Stimulated activated CD8-positive, alpha-beta memory T cell treated with anti-CD3 and anti-CD28 coated beads, Interleukin-12 subunit alpha, Interleukin-12 subunit beta, amount 100 ng/mL, for 4 hours (primary cell): ENCODE measurements at places on chromosomes 2 and 18.

DNA sequence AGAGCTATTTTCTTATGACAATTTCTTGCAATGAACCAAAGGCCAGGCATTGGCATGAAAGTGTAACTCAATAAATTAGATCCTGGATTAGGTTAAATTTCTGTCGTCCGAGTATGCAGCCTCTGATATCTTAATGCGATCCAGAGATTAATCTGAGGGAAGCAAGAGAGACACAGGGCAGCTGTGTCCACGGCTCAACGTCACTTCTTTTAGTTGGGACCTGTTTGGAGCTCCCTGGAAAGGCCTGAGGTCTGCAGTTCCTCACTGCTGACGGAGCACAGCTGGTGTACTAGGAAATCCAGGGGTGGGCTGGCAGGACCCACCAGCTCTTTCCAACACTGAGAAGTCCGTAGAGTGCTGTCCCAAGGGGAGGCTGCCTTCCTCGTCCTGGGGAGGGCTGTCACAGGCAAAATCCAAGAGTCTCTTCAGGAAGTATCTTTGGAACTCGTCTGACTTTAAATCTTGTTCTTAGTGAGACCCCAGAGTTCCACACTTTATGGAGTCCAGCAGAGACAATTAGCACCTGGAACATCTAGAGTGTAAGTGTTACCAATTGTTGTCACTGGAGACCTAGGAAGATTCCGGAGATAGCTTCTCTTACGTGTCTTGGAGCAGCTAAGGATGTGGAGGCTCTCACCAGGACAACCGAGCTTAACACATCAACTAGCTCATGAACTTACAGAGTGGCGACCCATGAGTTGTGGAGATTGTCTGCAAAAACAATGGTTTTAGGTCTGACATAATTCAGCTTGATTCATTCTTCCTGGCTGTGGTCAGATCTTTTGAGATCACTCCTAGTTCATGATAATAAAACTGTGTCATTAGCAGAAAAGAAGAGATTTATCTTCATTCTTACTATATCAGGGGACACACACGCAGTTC is 173.7 kb downstream of the ACKR3 start:
- DNase-seq = no peak

DNA sequence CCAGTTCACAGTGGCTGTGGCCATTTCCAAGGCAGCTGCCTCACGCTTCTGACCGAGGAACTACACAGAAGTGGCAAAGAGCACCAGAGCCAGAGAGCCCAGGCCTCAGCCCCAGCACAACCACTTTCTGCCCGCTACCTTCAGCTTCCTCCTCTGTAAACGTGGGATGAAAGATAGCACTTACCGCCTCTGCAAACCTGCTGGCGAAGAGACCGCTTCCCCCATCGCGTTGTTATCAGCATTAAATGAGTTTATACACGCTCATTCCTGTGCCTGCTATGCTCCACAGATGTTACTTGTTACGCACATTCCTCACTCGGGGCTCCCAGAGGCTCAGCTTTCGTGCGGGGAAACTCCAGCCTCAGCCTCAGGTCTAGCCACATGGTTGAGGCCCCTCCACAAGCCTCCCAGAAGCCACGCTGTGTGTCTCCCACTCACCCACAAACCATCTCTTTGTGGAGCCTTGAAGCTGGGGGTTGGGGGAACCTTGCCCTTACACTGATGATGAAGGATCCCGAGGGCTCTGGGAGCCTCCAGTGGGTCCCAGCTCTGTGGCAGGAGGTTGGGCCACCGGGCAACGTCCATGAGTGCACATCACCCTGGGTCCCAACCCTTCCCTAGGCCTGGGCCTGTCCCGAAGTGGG is 63.3 kb upstream of the SMAD7 start:
- no peak for DNase-seq

DNA sequence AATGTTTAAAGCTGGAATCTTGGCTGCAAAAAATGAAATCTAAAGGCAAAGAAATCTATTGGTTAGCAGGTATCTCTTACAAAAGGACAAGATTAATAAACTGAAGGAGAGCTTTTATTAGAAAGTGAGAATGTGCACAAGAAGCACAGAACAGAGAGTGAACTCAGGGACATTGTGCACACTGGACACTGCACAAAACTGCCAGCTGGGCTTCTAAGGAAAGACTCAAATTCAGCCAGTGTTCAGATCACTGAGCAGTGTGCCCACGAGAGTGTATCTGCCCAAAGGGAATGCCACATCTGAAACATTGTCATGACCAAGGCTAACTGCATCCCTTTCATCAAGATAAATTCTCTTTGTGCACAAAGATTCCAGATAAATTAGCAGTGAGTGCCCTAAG is 129.7 kb upstream of the KCNH7 start:
- DNase-seq = no peak

GRCh38 chr2:72937356-72937669 is 20.0 kb downstream of the EMX1 start:
- no peak for DNase-seq

DNA sequence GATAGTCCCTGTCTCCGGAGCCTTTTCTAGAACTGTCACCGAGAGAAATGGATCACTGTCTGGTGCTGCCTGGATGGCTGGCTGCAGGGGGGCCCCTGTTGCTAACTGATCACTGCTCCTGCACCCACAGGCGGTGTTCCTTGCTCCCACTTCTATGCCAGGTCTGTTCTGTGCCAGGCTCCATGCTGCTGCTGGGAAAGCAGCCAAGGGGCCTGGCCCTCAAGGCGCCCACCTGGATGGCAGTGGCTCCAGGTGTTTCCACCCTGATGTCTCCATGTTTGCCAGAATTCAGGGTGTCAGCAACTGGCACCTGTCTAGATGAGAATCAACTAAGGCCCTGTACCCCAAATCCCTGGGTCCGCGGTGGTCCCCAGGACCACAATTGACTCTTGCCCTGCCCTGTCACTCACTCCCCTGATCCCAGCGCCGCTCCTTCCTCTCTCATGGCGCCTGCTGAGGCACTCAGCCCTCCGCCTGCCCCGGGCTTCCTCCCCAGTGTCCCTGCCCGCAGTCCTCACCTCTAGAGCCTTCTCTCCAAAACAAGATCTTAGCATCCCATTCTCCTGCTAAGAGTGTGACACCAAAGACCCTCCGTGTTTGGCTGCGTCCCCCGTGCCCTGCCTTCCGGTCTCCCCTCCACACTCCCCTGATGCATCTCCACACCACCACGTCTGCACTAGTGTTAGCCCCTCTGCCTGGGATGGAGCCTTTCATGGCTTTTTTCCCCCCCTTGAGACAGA is 72.5 kb upstream of the OTOF start:
- DNase-seq = no peak

GRCh38 chr2:200451511-200451910 is 58.4 kb downstream of the KCTD18 start:
- no peak for DNase-seq

- no peak for DNase-seq
Observed at GRCh38 chr2:42246562-42246961, 77.4 kb downstream of the EML4 start.

DNA sequence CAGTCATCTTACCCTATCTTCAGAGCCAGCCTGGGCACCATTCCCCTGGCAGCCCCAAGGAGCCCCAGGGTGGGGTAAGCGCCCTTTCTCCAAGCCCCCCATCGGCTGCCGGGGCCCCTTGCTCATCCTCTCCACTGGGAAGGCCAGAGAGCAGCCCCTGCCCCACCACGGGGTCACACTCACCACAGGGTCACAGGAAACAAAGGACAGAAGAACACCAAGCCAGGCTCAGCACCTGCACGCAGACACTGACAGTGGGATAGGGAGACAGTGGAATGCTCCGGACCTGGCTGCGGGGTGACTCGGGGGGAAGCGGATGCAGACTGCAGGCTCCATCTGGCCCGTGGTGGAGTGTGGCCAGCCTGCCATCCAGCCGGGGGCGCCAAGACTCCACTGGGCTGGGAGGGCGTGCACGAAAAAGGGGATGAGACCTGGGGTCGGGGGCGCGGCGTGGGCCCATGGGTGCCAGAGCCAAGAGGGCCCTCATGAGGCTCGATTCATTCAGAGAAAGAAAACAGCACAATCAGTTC is 21.1 kb downstream of the HDAC4 start:
- no peak for DNase-seq

DNA sequence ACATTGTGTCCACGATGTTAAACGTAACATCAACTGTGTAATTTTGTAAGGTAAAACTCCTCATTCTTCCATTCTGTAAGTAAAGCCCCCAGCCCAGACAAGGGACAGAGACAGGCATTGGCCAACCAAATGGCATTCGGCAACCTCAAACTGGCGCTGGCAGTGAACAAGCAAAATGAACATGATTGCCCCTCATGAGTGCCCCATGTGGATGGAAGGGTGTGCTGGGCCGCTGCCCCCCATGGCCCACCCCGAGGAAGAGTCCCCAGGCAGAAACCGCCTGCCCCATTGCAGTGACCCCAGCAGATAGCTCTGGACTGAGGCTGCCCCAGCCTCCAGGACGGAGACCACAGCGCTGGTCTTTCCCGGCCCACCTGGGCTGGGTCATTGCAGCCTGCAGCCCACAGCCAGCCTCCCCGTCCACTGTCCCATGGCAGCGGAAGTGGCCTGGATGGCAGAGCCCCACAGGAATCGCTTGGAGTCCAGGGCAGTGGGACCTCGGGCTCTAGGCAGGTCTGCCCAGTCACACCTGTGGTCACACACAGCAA is 220.2 kb downstream of the HDAC4 start:
- DNase-seq = no peak

- no peak for DNase-seq
Observed at GRCh38 chr2:96693286-96694200, 46.3 kb downstream of the LMAN2L start.

- no peak for DNase-seq
Observed at GRCh38 chr18:58269931-58270330, 225.9 kb downstream of the NEDD4L start.

DNA sequence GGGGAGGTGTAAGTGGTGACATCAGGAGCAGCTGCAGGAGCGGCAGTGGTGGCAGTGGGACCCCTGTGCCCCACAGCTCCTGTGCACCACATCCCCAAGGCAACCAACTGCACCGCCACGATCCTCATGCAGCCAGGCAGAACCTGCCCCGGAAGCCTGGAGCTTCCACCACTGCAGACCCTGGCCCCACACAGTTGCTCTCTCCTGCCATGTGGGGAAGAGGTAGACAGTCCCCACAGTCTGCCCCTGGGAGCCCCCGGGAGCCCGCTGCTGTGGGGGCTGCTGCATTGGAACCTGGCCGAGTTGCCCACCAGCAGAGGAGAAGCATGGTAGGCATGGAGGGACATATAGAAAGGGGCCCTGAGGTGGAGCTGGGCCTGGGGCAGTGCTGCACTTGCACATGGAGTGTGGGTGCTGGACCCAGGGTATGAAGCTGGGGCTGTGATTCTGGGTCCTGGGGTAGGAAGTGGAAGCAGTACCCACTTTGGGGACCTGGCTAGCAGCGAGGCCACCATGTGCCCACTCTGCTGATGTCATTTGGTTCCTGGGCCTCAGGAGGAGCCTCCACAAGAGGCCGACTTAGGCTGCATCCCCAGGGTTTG is 623.3 kb upstream of the LRRTM4 start:
- no peak for DNase-seq

GRCh38 chr18:79560861-79561210 is 118.8 kb upstream of the CTDP1 start:
- no peak for DNase-seq

DNA sequence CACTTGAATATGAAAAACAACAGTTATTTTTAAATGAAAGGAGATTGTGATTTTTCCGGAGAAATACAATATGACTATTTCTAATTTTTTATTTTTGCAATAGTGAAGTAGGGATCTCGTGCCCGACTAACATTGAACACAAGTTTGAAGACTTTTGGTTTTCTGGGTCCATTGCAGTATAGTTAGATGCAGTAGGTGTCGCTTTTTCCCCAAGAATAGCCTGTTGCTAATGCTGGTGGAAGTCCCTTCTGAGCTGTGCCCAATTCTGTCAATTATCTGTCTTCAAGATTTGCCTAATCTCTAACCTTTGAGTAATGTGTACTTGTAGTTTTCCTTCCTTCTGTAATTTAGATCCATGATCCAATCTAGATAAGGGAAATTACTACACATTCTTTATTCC is 36.5 kb downstream of the SEMA4F start:
- no peak for DNase-seq

GRCh38 chr18:23313379-23313778 is 139.7 kb upstream of the RIOK3 start:
- no peak for DNase-seq

- no peak for DNase-seq
Observed at GRCh38 chr2:20222014-20222768, 2.7 kb downstream of the SDC1 start.

DNA sequence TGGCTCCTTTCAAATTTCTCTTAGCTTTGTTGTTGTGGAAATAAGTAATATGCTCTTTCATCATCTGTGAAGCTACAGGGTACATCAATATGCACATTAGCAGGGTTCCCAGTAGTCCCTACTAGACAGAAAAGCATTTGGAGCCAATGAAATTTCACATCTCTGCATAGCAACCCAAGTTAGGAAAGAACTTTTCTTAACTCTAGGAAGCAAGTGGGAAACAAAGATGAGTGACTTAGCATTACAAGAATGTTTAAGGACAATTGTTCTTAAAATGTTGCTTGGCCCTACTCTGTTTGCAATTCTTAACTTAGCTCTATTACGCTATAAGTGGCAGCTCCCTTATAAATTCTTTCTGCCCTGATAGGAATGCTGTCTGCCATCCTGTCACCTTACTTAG is 39.6 kb downstream of the ZEB2 start:
- no peak for DNase-seq

GRCh38 chr2:238172439-238172838 is 13.7 kb downstream of the ERFE start:
- no peak for DNase-seq

DNA sequence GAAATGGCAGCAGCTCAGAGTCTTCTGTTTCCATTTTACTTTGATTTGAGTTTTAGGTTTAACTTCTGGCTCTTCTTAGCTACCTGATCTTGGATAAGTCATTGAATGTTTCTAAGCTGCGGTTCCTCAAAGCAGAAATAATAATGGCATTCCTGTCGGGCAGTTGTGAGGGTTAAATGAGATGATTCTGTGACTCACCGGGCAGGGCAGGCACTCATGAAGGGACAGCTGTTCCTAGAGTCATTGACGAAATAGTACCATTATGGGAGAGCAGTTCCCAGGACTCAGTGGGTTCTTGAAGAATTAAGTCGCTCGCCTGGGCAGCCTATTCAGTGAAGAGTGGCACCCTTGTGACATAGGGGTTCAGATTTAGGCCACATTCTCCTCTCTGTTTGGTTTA is 10.3 kb downstream of the TRIB2 start:
- DNase-seq = no peak

GRCh38 chr18:42860011-42860410 is 255.5 kb downstream of the RIT2 start:
- DNase-seq = no peak

GRCh38 chr2:163610817-163611556 is 124.8 kb downstream of the FIGN start:
- DNase-seq = no peak
